ENCODE measurements at places on chromosomes 12 and 14. TPM values are rescaled to one million over a fixed set of nuclear protein-coding genes. Genes with fewer than 3 reads are reported as not detected.

Gene TSPAN8
- 35.1 TPM for polyA plus RNA-seq

DNA sequence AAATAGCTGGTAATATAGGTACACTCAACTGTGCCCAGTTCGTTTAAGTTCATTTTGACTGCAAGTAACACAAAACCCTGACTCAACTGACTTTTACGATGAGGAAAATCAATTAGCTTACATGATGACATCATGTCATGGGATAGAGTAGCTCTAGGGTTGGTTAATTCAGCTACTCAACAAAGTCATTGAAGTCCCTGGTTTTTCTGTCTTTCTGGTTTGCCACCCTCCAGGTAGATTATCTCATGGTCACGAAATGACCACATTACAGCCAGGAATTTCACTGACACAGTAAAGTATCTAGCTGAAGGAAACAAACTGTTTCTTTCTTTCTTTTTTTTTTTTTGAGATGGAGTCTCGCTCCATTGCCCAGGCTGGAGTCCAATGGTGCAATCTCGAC is 68.5 kb upstream of the FUT8 start:
- no peak for DNase-seq

DNA sequence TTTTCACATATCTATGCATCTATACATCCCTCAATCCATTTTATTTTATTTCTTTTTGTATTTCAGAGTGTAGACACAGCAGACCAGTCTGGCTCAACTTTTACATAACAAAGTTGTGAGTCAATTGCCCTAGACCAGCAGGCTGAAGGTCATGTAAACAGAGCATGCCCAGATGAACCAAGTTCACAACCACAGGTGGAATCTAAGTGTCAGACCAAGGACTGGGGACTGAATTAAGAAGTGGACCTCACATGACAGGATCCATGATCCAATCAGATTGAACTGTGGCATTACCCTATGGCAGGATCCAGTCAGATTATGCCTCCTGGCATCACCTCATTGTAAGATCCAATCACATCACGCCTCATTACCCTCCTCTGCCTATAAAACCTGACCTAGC is 455.8 kb downstream of the SOX5 start:
- no peak for DNase-seq

GRCh38 chr14:67240168-67240932 is 885 bp upstream of the PALS1 start:
- DNase-seq = peak; percentile 12

GRCh38 chr14:105205673-105206208 is 24.6 kb upstream of the NUDT14 start:
- no peak for DNase-seq

DNA sequence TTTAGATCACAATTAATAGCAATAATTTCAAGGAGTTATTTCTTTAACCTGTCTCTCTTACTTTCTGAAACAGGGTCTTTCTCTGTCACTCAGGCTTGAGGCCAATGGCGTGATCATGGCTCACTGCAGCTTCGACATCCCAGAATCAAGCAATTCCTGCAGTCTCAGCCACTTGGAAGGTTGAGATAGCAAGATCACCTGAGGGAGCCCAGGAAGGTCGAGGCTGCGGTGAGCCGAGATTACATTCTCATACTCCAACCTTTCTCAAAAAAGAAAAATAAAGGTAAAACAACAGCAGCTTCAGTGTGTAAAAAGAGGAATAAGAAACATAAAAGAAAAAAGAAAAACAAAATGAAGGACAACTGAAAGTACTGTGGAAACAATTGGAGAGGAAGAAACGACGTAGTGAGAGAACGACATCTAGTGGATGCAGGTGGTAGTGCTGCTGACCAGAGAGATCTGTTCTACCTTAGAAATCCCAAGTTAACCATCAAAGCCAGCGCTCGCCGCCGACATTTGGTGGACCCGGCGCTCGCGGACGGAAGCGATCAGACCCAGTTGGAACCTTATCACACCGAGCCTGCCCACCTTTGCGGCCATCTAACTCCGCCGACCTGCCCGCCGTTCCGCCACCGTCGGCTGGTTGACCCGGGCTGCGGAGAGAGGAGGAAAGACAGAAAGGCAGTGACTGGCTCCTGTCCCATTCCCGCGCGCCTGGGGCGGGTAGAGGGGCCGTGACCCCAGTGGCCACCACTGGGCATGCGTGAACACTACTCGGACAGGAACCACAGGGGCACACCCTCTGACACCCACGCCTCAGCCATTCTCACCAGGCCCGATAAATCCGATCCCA is 196.1 kb downstream of the ALG10 start:
- DNase-seq = no peak

Gene KRT83
- polyA plus RNA-seq = not detected

Gene PAPLN
- polyA plus RNA-seq = 21.7 TPM

DNA sequence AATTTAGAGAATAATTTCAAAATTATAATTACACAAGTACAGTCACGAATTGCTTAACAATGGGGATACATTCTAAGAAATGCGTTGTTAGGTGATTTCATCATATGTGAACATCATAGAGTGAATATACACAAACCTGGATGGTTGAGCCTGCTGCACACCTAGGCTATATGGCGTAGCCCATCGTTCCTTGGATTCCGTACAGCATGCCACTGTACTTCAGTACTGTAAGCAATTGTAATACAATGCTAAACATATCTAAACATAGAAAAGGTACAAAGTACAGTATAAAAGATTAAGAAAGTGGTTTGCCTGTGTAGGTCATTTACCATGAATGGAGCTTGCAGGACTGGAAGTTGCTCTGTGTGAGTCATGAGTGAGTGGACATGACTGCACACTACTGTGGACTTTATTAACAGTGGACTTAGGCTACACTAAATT is 286.2 kb downstream of the CACNA1C start:
- DNase-seq = no peak

DNA sequence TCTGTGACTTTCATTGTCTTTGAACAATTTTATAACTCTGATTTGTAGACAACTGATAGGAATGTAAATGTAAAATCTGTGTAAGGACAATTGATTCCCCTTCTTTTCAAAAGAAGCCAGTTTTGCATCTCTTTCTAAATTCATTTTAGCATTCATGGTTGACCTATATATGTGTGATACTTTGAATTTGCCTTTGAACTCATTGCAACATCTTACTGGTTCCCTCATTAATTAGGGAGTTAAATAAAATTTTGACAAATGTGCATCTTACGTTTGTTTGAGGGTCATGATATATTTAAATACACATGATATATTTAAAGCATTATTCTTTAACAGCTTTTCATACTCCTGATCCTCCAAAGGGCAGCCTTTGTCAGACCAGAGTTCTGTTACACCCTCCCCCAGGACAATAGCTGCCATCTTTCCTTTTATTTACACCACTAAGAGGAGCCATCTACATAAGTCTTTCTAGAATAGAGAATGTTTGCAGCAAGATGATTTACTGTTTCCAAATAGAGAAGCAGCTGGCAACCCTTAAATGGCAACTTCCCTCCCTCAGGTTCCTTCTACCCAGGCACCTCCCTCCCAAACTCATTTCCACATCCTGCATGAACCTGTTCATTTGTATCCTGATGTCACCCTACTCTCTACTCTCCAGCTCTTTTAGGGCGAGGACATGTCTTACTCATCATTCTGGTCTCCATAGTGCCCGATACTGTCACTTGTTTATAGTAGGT is 40.2 kb upstream of the APPL2 start:
- DNase-seq = no peak

GRCh38 chr12:53869500-53869899 is 69.1 kb upstream of the HOXC13 start:
- no peak for DNase-seq

Gene CHGA
- 0.44 TPM for polyA plus RNA-seq

- no peak for DNase-seq
Observed at GRCh38 chr12:89299931-89300330, 52.4 kb downstream of the DUSP6 start.

Gene PMCH
- 0.45 TPM for polyA plus RNA-seq

Gene B4GALNT1
- polyA plus RNA-seq = 0.97 TPM

DNA sequence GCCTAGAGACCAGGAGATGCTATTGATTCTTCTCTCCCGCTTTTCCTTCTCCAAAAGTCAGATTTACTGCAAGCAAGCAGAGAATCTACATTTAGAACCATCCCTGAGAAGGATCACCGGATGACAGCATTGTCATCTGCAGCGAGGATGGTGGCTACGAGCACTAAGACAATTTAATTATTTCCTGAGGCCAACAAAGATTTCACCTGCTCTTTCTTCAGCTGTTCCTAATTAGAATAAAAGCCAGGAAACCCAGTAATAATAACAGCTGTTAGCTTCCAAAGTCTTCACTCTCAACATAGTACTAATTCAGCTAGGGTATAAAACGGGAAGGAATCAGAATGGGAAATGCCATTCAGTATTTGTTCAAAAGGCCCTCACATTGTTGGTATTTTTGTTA is 53.3 kb downstream of the TMTC1 start:
- no peak for DNase-seq

Gene ITGA5
- polyA plus RNA-seq = 50.6 TPM

Gene PPM1H
- polyA plus RNA-seq = 27.1 TPM

GRCh38 chr12:68476794-68477193 is 133.9 kb upstream of the RAP1B start:
- DNase-seq = no peak

DNA sequence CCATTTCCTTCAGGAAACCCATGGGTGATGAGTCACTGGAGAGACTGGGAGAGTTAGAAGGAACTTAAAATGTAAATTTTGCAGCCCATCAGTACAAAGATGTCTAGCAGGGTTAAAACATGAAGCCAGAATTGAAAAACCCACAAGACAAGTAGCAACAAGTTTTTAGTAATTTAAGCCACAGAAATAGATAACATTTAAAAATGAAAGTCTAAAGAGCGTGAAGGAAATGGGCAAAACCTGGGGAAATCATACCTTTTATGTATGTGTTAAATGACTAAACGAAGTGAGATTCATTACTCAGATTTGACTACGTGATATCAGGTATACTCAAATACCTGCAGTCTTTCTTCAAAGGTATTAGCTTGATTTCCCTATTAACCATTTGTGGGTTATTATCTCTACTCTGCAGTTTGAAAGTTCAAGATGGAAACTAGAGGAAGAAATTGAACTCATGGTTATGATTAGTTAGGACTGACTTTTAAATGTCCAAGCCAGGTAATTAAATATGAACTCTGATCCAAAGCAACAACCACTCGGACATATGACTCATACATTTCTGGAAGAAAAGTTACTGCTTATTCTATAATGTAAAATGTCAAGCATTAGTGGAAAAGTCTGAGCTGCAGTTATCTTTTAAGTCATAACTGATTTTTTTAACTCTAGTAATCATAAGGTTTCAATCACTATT is 84.1 kb downstream of the ITPR2 start:
- DNase-seq = no peak

Gene KRT74
- polyA plus RNA-seq = not detected

Gene CCDC184
- 0.60 TPM for polyA plus RNA-seq

GRCh38 chr14:104239185-104239775 is 100.9 kb downstream of the KIF26A start:
- DNase-seq = no peak

GRCh38 chr14:69370061-69370460 is 28.0 kb downstream of the ERH start:
- no peak for DNase-seq

Gene RNASE3
- polyA plus RNA-seq = 1.5 TPM

DNA sequence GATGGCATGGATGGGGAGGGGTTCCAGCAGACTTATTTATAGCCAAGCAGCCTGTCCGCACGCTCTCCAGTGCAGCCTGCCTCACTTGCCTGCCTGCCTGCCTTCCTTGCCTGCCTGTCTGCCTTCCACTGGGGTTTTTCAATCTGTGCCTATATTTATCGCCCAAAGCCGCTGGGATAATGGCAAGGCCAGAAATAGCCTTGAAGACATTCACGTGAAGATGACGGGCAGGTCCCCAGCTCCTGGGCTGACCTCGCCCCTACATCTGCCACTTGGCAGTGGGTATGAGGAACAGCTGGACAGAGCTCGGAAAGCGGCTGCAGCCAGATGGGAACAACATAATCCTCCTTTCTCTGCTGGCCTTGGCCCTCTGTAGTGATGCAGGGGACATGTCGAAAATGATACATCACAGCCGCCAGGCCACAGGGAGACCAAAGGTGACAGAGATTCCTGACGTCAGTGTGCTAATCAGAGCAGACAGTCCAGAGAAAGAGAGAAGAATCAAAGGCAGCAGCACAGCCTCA is 53.3 kb downstream of the PITPNM2 start:
- DNase-seq = no peak

Gene SYNDIG1L
- polyA plus RNA-seq = 0.19 TPM

DNA sequence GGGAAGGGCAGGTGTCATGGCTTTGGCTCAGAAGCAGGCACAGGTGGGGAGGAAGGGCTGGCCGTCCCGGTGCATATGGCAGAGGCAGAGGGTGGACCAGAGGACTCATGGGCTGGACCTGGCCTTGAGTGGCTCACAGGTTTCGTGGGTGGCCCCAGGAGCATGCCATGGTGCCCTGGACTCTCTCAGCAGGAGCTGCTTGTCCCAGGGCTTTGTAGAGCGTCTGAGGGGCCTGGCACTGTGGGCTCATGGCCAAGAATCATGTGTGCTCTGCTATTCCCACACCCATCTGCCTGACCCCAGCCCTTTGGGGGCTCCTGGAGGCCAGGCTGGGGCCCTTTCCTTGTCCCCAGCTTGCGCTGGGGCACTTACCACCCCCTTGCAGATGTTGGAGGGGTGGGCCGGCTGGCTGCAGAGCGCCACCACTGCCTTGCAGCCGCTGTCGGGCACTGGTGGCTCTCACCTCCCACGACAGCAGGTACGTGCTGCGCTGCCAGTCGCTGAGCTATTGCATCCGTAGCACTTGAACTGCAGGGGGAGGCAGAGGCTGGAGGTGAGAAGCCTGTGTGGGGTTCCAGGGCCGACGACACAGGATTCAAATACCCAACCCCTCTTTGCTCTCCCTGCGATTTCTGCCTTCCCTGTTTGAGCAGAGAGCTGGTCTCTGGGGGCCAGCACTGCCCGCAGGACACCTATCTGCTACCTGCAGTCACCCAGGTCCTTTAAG is 187.4 kb upstream of the PRMT8 start:
- DNase-seq = no peak
